ENCODE measurements at places on chromosomes 12 and 14.

- no peak for DNase-seq
These were observed 87.4 kb downstream of the OTOGL start for GRCh38 chr12:80186727-80187217.

DNA sequence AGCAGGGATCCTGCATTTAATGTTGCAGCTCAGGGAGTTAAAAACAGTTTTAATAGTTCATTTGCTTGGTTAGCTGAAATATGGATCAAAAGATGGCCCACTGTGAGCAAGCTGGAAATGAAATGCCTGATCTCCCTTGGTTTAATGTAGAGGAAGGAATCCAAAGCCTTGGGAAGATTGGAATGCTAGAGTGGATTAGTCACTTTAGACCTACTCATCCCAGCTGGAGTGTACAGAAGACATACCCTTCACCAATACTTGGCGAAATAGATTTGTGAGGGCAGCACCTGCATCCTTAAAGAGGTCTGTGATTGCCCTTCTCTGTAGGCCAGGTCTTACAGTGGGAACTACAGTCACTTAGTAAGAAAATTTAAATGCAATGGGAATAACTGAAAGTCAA lies 58.0 kb upstream of the KRAS start:
- DNase-seq, result no peak

GRCh38 chr12:128852026-128852698 lies 1.1 kb upstream of the GLT1D1 start:
- DNase-seq, result no peak

DNA sequence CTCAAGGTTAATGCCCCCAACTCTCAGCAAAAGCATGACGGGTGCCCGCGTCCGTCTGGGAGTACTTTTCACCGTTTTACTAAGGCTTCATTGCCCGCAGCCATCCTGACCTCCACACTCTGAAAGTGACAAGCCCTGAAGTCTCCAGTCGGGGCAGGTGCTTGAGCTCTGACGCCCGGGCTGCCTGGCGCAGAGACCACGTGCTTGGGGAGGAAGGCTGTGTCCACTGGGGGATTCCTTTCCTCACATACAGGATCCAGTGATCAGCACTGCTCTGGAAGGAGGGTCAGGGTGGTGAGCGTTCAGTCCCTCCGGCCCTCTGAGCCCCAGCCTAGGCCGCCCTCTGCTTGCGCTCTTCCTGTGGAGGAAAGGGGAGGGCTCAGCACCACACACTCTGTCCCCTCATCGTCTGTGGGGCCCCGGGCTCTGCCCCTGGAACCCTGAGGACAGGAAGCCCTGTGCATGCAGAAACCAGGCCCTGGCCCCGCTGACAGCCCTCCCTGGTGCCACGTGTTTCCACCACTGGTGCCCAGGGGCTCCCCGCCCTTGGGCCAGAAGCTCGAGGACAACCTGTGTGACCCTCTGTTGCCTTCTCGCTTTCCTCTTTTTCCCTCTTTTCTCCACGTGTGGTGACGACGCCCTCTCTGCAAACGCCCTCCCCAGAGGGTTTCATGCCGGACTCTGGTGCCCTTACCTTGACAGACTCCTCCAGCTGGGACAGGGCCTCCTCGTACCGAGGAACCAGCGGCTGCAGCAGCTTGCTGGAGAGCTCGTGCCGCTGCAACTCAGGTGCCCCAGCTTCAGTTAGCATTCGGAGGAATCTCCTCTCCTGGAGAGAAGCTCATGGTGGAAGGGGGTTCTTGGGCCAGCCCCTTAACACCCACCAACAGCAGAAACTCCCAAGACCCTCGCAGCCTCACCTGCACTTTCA lies 4.9 kb downstream of the DDX51 start:
- no peak for DNase-seq

DNA sequence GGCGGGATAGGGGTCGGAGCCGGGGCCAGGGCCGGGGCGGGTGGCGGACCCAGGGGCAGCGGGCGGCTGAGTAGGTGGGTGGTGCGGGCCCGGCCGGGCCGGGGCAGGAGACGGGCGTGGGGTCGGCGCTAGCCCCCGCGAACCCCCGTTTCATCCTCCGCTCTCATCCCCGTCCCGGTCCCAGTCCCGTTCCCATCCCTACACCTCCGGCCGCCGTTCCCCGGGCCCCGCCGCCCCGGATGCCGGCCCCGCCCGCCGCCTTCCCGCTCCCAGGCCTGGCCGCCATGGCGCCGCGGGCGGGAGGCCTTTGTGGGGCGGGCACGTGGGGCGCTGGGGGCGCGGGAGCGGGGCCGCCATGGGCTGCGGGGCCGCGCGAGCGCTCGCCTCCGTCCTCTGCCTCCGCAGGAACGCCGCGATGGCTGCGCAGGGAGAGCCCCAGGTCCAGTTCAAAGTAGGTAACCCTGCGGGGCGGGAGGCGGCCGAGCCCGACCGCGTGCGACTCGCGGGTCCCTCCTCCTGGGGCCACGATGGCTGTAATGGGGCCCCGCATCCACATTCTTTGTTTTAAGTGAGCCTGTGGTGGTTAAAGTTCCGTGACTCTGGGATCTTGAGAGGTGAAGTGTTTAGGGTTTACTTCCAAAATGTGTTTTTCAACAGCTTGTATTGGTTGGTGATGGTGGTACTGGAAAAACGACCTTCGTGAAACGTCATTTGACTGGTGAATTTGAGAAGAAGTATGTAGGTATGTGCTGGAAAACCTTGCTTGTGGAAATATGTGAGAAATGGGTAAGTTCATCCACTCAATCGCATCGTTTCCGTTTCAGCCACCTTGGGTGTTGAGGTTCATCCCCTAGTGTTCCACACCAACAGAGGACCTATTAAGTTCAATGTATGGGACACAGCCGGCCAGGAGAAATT lies 572 bp downstream of the RAN start:
- DNase-seq, result peak; percentile 40

DNA sequence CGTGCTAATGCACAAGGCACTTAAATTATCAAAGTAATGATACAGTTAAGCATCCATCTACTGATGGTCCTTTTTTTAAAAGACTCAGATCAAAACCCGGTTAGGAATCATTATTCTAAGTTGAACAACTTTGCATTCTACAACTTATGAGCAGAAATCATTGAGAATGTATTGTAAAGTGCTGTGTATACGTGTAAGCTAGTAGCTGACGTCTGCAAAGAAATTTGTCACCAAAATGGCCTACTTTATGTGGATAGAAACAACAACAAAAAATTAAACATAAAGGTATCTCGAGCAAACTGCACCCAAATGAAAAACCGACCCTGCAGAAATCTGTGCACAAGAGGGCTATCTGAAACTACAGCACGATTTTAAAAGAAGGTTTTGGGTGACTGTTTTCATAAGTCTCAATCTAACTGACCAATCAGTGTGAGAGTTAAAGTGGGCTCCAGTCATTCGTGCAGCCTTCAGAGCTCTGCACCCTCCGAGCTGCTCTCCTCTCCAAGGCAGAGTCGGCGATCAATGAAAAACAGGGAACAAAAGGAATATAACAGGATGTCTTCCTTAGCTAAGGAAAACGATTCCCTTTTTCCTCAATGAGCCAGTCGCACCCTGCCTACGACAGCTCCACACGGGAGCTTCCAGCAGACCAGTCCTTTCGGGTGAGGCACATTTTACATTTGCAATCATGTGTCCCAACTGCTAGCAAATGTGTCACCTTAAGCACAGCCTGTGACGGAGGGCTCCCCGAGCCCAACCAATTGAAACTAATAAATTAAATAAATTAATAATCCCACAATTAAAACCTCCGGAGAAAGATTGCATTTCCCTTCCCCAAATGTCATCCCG lies 200.7 kb upstream of the FOXN3 start:
- no peak for DNase-seq

DNA sequence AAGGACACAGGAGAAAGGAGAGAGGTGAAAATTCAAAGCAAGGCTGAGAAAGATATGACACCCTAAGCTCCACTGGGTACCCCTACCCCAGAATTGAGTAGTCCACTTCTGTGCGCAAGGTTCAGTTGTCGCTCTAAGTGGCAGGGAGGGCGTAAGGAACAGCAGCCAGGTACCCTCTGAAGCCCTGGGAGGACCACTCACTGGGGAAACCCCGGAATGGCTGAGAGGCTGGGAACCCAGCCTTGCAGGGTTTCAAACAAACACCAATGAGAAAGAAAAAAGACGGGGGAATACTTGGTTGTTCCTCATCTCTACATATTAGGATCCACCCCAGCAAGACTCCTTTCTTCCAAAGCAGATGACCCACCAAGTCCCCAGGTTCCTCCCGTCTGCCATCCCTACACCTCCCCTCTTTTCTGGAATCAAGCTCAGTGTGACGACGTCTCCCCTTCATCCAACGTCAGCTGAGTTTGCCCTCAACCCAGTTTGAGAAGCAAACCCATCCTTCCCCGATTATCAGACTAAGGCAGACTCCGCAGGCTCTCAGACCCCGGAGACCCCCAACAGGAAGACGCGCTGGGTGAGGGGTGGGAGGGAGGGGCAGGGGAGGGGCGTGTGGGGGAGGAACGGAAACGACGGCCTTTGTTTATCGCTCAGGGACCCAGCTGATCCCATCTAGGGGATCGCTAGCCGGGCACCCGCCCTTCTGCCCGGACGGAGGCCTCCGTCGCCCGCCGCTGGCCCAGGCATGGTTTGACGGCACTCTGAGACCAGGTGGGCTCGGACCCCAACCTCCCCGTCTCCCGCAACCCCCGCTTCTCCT lies 795 bp downstream of the LMBR1L start:
- DNase-seq, result no peak

DNA sequence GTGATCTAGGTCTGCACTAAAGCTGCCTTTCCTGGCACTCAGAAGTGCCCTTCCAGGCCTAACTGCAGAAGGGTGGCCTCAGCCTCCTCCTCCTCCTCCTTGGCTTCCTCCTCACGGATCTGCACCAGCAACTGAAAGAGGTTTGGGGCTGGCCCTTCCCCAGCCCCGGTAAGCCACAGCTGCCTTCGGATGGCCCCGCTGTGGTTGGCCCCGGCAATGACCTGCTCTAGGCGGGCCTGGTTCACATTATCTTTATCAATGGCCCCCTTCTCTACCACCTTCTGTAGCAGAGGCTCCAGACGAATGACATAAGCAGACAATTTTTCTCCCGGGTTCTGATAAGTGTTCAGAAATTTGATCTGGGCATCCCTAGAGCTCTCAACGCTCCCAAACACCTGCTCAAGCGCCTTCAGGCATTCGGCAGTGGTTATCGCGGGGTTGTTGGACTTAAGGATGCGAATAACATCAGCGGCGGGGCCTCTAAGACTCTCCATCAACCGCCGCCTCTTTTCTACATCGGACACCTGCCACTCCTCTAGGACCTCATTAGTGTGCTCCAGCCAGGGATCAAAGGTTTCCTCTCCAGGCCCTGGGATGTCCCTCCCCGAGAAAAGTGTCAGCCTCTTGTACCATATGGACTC lies 1.5 kb downstream of the PNMA1 start:
- peak; percentile 9 for DNase-seq

DNA sequence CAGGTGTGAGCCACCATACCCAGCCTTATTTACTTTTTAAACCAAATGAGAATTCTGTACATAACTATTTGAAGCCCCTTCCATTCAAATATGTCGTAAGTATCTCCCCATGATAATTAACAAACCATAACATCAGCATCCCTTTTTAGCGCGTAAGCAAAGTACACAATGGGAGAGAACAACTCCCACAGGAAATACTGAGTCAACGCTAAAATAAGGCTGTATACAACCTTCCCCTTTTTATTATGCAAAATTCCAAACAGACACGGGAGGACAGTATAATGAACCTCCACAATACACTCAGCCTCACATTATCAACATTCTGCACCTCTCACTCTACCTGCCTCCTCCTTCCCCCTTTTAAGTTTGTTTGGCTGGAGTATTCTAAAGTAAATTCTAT lies 73.5 kb downstream of the CCDC88C start:
- no peak for DNase-seq

GRCh38 chr12:52168019-52168717 lies 23.6 kb downstream of the KRT80 start:
- no peak for DNase-seq

DNA sequence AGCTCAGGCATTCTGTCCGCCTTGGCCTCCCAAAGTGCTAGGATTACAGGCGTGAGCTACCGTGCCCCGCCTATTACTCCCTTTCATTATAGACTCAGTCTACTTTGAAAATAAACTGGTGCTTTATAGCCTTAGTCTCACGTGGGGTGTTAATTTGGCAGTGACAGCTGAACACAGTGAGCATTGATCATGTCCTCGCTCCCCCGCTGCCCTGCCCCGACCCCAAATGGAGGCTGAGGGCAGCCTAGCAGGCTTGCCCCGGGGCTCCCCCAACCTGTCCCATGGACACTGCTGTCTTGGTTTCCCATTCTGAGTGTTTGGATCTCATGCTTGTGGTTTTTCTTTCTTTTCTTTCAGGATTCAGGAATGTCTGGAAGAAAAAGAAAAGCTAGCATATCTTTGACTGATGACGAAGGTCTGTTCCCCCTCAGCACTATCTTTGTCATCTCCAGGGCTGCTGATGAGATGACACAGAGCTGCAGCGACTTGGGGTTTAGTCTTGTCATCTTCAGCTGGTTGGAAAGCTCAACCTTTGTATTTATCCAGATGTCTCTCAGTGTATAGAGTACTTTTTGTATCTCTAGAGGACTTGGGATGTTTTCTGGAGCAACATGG lies 42.2 kb downstream of the EP400 start:
- no peak for DNase-seq

- no peak for DNase-seq
These were observed 263.9 kb downstream of the LRIG3 start for GRCh38 chr12:58656254-58657009.

DNA sequence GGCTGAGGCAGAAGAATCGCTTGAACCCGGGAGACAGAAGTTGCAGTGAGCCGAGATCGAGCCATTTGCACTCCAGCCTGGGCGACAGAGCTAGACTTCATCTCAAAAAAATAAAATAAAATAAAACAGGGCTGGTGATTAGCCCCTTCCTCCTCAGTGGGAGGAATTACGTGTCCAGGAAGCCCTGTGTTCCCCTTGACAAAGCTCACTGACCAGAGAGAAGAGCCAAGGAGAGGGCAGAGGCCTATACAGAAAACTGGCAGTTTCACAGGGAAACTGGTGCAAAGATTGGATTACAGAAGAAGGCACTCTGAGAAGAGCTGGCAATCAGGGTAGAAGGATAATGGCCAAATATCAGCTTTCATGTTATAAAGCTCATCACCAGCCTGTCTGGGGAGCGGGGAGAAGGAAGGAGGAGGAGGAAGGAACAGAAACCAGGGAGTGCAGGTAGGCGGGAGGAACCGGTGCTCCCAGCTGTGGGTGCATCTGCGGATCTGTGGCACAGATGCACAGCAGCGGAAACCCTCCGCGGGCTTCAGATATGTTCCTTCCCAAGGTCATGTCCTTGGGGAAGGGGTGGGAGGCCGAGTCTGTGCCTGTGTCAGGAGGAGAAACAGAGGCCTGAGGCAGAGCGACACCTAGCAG lies 6.7 kb downstream of the RAB15 start:
- no peak for DNase-seq
